ENCODE measurements at places on chromosomes 7 and 10. TPM values are rescaled to one million over a fixed set of nuclear protein-coding genes. Genes with fewer than 3 reads are reported as not detected.

GDF2 gene
- not detected for total RNA-seq

CCDC3 gene
- 0.20 TPM for total RNA-seq

- DNase-seq: no peak
These were observed 233.9 kb downstream of the DNAJB6 start for GRCh38 chr7:157570531-157571200.

DNA sequence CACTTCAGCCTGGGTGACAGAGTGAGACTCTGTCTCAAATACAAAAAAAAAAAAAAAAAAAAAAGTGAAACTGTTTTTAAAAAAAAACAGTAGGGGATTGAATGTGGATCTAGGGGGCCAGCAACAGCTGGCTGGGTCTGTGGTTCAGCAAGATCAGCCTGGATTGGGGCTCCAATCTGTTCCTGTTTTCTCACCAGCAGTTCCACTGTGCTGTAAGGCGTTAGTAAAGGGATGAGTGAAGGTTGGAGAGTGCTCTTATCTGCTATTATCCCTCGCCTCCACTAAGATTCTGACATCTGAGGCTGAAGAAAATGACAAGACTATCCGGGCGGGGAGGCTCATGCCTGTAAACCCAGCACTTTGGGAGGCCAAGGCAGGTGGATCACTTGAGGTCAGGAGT lies 41.6 kb upstream of the GTF2IRD1 start:
- DNase-seq: no peak

- no peak for DNase-seq
These were observed 825.3 kb upstream of the MBL2 start for GRCh38 chr10:53597835-53598251.

DNA sequence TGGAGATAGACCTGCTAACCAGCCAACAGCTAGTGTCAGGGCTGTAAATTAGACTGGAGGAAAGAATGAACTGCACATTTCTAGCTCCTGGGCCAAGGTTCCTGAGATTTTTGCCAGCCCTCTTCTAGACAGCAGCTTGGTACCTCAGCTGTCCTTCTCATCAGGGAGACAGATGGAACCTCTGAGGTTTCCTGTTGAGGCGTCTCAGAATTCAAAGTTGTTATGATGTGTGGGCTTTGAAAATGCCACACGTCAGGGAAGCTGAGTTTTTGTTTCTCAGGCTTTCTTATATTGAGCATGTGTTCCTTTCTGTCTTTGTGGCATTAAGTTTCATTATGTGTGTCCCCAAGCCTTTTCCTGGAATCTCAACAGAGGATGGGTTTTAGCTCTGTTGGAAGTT lies 736.6 kb downstream of the AUTS2 start:
- DNase-seq: no peak

- DNase-seq: no peak
These were observed 33.9 kb downstream of the EN2 start for GRCh38 chr7:155491812-155492211.

GRCh38 chr10:16828701-16829175 lies 11.5 kb upstream of the RSU1 start:
- no peak for DNase-seq

MMD2 gene
- total RNA-seq: not detected

DNA sequence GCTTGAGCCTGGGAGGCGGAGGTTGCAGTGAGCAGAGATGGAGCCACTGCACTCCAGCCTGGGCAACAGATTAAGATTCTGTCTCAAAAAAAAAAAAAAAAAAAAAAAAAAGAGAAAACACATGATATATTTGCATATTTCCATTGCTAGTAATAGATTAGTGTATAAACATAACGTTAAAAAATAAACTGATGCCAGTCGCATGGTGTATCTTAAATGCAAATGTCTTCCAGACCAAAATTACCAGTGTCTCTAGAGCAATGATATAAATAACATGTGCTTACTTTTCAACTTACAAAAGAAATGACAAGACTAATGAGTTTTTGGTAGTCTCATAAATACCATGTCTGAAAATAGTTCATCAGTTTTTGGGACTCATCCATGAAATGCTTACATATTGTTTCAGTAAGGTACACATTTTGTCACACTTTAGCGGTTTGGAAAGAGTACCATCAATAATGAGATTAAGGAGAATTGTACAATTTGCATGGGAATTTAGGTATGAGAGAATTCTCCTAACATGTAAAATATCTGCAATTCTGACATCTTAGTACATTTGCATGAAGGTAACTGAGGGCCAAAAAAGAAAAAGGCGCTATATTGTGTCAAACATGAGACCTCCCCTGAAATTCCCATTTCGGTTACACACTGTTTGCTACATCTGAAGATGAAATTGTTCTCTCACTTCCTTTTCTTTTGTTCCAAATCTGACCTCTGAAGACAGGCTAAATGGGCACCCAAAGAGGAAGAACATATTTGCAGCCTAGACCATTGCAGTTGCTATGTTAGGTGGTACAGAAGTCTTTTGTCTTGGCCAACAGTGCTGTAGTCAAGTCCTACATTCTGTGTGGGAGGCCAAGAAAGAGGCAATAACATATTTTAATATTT lies 51.5 kb upstream of the PIP4K2A start:
- DNase-seq: no peak

NDUFA5 gene
- total RNA-seq: 56.5 TPM

DNA sequence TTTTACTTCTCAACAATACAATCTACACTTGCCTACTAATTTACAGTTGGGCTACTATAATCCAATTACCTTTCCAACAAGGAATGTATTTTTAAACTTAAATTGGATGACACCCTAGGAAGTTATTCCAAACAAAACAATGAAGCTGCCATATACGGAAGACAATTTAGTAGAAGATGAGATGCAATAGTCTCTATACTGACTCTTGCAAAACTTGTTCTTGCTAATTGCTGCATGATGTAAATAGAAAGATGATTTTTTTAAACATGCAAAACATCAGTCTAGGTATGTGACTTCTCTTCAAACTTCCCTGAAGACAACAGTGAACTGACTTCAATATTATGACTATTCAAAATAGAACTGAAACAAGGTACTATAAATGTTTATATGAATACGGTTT lies 17.6 kb downstream of the NT5C3A start:
- DNase-seq: no peak

- DNase-seq: no peak
These were observed 40.3 kb downstream of the TNPO3 start for GRCh38 chr7:129014501-129015101.

- no peak for DNase-seq
These were observed 4.2 kb downstream of the OSBPL3 start for GRCh38 chr7:24975644-24976260.

DNA sequence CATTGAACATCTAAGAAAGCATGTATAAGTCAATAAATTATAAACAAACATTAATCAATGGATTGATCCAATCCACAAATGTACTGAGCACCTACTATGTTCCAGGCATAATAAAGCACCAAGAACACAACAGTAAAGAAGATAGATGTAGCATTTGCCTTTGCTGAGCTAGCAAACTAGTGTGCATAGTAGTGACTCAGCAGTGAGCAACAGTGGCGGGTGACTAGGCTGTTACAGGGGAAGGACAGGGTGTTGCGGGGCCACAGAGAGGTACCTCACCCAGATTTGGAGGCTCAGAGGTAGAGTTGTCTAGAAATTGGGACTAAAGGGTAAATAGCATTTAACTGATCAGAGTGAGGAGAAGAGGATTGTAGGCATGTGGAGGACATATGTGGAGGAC lies 83.6 kb downstream of the NXPH1 start:
- no peak for DNase-seq

GTF2IRD2 gene
- total RNA-seq: 13.5 TPM

DNA sequence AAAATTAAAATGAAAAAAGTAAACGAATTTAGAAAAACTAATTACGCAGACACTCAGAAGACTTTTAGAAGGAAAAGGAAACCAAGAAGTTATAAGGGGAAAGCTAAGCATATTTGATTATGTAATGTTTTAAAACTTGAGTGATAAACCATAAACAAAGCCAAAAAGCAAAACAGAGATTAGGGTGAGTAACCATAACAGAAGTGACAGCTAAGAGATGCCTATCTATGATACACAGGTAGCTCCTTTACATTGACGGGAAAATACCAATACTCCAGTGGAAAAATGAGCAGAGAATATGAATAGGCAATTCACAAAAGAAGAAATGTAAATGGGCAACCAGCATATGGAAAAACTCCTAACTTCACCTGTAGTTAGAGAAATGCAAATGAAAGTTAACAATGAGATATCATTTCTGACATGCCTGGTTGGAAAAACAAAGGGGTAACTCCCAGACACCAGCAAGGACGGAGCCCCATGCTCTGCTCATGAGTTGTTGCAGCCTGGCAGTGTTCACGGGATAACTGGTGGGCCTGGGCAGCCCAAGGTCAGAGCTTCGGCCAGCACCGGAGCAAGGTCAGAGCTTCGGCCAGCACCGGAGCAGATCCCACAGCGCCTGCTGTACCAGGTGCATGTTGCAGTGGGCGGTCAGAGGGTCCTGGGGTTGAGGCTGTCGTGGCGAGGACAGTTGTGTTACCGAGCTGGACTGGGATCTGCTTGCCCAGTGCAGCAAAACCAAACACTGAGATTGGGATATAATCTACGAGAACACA lies 58.9 kb downstream of the ALOX5 start:
- no peak for DNase-seq

DNA sequence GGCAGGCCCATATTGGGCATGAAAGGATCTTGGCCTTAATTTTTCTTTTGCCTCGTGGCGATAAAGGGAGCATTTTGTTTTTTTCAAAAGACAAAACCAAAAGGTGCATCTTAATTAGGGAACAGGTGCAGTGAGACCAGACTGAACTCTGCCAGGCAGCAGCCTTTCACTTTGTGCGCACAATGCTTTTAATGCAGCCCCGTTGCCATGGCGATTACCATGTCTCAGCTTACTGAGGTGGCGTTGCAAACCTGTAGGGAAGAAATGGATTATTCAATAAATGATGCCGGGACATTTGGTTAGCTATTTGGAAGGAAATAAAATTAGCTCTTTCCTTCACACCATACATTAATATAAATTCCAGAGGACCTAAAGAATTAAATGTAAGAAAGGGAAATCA lies 61.9 kb downstream of the MYL10 start:
- no peak for DNase-seq

TAS2R4 gene
- total RNA-seq: 2.6 TPM

GRCh38 chr10:117364110-117364960 lies 10.9 kb downstream of the PDZD8 start:
- DNase-seq: no peak

CPVL gene
- 0.47 TPM for total RNA-seq

DNA sequence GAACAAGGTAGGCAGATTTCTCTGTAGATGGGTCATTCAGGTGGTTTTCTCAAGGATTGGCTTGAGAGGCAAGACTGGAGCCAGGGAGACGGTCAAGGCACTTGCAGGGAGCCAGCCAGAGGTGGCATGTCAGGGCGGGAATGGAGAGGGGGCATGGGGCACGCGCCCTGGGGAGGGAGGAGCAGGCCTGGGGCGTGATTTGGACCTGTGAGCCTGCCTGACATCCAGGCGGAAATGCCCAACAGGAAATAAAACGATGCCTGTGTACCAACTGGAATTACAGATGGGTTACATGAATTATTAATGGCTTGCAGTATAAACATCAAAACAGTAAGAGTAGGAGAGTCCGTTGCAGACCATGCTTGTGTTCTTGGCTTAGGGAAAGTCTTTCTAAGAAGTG lies 8.6 kb upstream of the SUN1 start:
- DNase-seq: no peak

DNA sequence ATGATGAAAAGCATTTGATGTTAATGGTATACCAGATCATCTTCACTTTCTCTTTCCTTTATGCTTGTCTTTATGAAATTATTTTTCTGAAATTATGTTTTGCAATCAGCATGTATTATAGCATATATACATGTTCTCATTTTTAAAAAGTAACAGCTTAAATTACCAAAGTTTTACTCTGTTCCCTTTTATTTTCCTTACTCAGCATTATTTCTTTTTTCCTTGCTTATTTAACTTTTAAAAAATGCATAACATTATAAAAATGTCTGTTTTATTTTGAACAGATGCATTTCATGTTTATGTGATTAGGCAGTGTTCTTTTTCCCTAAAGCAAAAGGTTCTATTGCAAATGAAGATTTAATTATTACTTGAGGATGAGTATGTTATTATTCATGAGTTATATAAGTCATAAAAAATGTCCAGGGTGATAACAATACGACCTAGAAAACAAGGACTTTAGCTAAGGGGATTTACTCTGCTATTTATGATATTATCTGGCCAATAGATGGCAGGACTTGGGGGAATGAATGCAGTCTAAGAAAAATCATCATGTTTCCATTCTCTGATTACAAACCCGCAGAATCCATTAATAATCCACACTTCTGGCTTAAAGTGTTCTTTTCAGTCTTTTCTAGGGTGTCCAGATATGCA lies 38.5 kb downstream of the CABCOCO1 start:
- DNase-seq: no peak

DNA sequence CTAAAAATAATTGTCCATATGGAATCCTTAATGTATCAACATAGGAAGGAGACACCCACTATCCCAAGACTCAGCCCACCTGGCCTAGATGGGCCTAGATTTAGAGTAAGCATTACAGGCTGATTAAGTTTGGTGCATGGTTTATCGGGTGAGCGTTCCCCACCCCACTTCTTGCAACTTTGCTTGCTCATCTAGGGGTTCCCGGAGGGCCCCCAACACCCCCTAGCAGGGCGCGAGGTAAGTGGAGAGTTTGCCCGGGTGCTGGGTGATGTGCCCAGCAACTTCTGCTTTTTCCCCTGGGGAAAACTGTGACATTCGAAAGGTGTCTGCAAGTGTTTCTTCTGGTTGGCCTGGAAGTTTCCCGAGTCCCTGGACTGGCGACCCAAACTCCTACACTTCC lies 31.7 kb downstream of the SKIDA1 start:
- DNase-seq: no peak

MDFIC gene
- 79.7 TPM for total RNA-seq

TFR2 gene
- total RNA-seq: 3.8 TPM

DNA sequence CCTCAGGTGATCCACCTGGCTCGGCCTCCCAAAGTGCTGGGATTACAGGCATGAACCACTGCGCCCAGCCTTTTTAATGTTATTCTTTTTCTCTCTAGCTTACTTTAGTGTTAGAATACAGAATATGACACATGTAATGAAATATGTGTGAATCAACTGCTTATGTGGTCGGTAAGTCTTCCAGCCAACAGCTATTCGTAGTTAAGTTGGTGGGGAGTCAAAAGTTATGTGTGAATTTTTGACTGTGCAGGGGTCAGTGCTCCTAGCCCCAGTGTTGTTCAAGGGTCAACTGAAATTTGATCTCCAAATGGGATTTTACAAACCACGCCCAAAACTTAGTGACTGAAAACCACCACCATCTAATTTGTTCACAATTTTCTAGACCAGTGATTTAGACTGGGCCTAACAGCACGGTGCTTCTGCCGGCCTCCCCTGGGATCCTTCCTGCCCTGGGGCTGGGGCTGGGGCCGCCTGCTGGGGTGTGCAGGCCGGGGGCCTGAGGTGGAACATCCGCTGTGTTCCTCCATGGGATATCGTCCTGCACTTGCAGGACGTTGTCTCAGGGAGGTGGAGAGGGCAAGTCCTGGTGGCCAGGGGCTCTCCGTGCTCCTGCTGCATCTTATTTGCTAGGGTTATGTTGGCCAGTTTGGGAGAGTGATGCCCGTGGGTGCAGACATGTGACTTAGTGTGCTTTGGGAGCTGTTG lies 24.5 kb upstream of the GRB10 start:
- DNase-seq: no peak
